ENCODE measurements at places on chromosomes 1 and 21. TPM values are rescaled to one million over a fixed set of nuclear protein-coding genes. Genes with fewer than 3 reads are reported as not detected.

- no peak for DNase-seq
Measured at GRCh38 chr1:203361945-203362719, 11.2 kb upstream of the FMOD start.

GRCh38 chr1:68706639-68707317 lies 209.9 kb upstream of the DEPDC1 start:
- no peak for DNase-seq

DNA sequence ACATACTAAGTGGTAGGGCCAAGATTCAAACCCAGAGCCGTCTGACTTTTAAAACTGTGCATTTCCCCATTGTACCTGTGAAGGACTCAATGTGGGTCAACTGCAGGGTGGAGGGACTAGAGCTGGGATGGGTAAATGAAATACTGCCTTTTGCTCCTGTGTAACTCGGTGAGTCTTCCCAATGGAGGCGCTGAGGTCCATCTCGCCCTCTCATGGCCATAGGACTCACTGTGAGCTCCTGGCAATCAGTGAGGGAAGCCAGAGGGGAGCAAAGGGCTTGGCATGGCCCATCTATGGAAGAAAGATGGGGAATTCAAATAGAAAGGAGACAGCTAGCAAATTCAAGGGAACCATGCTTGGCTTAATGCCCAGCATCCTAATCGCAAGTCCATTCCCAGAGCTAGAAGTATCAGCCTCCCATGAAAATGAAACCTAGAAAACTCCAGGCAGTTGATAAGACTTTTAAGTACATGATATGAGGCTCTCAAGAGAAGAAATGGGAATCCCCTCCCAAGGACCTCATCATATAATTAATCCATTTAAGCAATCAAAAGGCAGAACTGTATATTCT lies 25.4 kb upstream of the CGN start:
- DNase-seq: no peak

GRCh38 chr1:41347276-41347675 lies 14.0 kb upstream of the FOXO6 start:
- no peak for DNase-seq

- no peak for DNase-seq
Measured at GRCh38 chr1:205332015-205332791, 10.7 kb upstream of the NUAK2 start.

The FAAH gene
- total RNA-seq: 16.6 TPM

GRCh38 chr21:43609501-43610340 lies 49.6 kb downstream of the HSF2BP start:
- DNase-seq: peak; percentile 63

DNA sequence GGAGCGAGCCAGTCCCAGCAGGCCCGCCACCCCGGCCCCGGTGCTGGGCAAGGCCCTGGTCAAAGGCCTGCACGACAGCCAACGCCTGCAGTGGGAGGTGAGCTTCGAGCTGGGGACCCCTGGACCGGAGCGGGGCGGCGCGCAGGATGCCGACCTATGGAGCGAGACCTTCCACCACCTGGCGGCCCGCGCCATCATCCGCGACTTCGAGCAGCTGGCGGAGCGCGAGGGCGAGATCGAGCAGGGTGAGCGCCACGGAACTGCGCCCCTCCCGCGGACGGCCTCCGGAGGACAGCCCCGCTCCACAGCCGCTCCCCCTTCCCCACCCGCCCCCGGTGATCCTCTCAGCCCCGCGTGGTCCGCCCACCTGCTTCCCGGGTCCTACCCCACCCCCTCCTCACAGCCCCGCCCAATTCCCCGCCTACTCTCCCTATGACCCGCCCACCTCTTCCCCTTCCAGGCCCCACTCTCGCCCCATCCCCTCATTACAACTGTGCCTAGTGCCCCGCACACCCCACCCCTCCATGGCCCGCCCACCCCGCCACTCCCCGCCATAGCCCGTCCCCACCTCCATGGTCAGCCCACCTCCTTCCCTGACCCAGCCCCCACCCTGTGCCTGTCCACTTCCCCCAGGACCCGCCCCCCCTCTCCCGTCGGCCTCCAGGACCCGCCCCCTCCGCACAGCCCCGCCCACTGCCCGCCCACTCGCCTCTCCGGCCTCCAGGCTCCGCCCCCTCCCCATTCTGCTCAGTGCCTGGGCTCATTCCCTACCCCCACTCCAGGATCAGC lies 52.7 kb downstream of the VWA5B1 start:
- DNase-seq: no peak

DNA sequence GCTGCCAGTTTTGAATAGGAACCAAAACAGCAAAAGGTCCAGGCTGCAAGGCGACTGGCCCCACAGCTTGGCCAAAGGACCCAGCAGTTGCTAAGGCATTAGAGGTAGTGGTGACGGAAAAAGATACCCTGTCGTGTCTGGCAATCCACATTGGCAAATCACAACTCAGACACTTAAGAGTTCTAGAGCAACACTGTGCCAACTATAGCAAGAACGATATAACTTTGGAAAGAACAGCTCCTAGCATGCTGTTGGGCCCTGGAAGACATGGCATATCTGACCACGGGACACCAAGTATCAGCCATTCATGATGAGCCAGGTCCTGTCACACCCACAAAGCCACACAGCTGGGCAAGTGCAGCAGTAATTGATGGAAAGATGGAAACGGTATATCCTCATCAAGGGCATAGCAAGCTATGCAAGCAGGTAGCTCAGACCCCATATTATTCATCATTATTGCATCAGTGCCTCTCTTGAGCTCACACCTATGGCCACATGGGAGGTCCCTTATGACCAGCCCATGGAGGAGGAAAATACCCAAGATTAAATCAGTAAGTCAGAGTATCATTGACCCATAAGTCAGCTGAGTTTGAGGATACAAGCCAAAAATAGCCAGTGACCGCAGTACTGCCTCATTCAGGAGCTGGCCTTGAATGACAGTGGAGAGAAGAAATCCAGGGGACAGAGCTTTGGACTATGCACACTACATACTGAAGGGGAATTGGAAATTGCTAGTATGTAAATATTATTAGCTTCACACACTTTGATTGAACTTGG lies 221.2 kb downstream of the SETD4 start:
- no peak for DNase-seq

The CD52 gene
- 1.2 TPM for total RNA-seq

DNA sequence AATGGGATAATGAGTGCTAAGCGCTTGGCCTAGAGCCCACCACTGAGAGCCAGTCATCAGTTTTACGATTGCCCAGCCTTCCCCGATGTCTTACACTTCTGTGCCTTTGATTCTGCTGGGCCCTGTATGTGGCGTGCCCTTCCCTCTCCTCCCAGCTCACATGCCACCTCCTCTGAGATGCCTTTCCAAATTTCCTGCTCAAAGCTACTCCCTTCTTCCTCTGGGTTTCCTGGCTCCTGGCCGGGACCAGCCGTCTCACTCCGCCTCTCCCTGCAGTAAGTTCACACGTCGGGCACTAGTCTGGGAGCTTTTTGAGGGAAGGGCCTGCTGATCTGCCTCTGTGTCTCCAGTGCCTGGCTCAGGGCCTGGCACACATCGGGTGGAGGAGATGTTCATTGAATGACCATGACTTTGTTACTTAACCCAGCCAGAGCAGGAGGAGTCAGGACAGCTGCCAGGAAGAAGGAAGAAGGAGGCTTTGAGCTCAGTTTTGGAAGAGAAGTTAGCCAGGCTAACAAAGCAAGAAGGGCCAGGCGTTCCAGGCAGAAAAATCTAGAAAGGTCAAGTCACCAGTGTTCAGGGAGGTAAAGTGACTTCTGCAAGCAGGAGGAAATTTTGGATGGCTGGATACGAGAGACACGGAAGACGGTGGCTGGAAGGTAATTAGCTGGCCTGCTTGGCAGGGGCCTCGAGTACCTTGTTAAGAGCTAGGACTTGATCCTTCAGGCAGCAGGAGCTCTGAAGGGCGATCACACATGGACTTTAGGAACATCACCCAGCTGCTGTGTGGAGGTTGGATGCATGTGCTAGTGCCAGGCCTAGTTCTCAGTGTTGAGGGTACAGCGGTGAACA lies 63.6 kb downstream of the EPHB2 start:
- no peak for DNase-seq

- no peak for DNase-seq
Measured at GRCh38 chr1:96365076-96365475, 356.5 kb upstream of the PTBP2 start.

DNA sequence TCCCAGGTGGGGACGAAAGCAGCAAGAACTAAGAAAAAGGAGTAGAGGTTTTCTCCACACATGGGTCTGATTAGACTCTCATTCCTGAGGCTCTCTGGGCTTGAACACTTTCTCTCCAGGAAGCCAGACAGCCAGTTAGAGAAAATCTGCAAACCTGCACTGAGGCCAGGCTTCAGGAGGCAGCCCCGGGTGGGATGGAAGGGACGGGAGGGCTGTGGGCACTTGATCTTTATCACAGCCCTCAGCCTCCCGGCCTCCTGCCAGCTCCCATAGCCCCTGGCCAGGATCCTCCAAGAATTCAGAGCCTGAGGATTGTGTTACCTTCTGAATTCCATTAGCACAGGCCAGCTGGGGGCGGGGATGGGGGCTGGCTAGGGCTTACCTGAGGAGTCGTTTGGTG lies 40.1 kb downstream of the SERTAD4 start:
- no peak for DNase-seq

DNA sequence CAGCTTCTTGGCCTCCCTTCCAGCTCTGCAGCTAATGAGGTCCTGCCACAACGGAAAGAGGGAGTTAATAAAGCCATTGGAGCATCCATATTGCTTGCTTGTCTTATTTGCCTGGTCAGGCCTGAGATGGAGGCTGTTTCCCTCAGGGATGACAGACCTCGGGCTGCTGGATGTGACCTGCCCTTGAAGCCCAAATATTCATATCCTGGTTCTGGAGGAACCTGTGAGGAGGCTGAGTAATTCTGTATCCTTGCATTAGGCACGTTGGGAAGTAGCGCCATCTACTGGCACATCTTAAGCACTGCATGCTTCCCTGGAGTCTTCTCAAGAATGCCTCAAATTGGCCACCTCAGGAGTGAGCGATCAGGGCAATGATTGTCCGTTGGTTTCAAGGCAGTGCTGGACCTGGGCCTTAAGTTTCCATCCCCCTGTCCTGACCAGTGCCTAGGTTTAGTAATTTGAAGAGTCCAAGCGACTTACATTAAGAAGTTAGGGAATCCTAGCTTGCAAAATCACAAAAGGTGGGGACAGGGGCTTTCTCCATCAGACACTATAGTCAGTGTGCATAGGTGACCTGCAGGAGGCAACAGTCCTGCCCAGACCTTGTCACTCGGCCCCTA lies 13.8 kb upstream of the NASP start:
- DNase-seq: no peak

GRCh38 chr1:6412896-6413295 lies 6.8 kb downstream of the HES2 start:
- no peak for DNase-seq

DNA sequence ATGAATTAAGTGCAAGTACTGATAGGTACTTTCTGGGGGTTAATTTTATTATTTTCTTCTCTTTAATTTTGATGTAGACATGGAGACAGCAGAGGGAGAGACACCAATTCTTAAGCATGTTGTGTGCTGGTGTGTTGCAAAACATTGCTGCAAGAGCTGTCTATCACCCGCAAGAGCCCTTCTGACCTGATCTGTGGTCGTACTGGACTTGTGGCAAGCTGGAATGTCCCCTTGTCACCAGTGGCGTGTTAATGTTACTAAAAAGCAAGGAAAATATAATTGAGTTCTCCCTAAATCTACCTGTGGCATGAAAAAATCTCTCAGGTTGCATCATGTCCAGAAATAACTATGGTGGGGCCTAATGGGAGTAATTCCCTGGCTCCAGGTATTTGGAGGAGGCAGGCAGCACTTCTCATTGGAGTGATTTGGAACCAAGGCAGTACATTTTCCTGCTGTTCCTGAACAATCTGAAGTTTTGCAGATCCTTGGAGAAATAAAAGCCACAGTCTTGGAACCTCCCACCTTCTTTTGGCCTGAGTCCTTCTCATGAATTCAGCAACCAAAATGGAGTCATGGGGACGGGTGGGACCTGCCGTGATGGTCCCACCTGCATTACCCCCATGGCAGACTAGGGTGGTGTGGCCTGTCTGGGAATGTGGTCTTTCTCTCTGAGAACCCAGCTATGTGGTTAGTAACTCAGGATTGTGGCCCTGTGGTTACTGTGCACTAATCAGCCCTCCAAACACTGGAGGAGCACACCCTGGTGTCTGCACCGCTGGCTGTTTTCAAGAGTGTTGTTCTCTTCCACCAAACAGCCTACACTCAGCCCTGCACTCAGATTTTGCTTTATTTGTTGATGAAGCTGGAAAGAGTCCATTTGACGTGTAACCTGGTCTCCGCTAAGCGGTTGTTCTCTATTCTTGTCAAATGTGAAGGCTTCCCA lies 57.4 kb downstream of the GALNT2 start:
- DNase-seq: no peak

DNA sequence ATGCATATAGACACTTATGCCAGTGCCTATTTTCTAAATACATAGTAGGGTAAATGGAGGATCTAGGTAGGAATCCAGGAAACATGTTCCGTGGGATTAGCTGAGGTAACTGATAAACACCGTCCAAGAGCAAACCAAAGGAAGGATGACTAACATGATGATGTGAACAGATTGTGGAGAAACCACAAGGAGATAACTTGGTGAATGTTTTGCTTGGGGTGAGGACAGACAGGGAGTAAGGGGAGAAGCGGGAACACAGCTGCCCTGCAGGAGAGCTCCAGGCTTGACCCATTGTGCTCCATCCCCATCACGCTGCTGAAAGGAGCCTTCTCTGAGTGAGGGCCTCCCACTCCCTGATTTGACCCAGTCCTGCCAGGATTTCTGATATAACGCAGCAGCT lies 87.0 kb upstream of the ZC3H11B start:
- peak; percentile 44 for DNase-seq

- DNase-seq: no peak
Measured at GRCh38 chr1:77984629-77985028, 5.8 kb upstream of the FUBP1 start.

GRCh38 chr1:57826535-57826934 lies 402.7 kb upstream of the DAB1 start:
- no peak for DNase-seq

- DNase-seq: no peak
Measured at GRCh38 chr1:90486134-90486824, 230.8 kb downstream of the BARHL2 start.

The F13B gene
- total RNA-seq: not detected

GRCh38 chr1:3702990-3703728 lies 49.1 kb upstream of the CCDC27 start:
- DNase-seq: no peak

- no peak for DNase-seq
Measured at GRCh38 chr1:208724079-208724478, 479.9 kb upstream of the PLXNA2 start.

The KIRREL1 gene
- 119 TPM for total RNA-seq

DNA sequence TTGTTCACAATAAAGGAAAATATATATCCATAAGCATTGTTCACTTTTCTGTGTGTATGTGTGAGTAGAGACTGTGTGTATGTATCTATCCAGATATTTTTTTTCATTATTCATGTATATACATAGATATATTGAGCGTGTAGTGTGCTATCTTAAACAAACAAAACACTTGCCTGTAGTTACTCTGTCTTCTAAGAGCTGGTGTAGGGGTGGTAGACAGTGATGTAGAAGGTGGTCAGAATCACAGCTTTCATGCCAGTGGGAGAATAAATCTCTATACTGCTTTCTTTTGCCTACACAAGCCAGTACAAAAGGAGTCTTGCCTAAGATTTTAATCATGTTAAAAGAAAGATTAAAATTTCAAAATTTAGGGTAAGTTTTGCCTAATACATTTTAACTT lies 122.0 kb downstream of the UCHL5 start:
- no peak for DNase-seq

GRCh38 chr1:85297855-85298629 lies 21.6 kb upstream of the BCL10 start:
- DNase-seq: peak; percentile 97
